HEK293T (cell line): ENCODE measurements at places on chromosomes 1 and 21.

DNA sequence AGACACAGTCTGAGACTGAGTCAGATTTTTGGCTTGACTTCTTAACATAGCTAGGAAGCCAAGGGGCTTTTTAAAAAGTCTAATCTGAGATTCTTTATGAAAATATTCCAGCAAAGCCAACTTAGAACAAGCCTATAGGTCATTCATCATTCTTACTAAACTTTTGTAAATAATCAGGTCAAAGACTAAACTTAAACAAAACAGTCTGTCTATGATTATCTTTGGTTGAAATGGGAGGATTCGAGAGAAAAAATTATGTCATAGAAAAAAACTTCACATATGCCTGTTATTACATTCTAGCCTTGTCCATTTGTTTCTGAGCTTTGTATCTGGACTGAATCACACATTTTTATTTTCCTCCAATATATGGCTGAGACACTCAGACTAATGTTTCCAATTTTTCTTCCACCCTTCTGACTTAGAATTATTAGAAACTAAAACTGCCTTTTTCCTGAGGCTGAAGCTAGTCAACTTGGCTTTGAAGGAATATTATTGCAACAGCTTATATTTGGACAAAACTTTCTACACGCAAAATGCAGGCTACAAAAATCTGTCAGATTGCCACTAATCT lies 83.3 kb downstream of the ETS2 start:
- no peak for DNase-seq

GRCh38 chr1:160226623-160227022 lies 21.4 kb downstream of the PEA15 start:
- no peak for DNase-seq

GRCh38 chr21:34824314-34824713 lies 155.5 kb downstream of the CLIC6 start:
- DNase-seq = no peak

DNA sequence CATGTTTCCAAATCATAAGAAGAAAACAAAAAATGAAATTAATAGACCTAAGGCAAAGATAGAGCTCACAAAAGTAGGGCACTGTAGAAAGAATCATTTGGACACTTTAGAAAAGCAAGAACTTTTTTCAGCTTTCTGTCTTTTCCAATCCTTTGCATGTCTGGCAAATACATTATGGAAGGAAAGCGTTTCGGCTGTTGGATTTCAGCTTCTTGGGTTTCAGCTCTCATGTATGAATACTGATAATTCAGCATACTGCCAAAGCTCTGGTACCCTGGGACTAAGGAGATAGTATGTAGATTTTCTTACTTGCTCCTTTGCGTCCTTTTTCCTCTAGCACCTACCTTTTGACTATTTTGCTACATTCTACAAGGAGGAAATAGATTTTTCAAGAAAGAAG lies 375.9 kb downstream of the BRINP3 start:
- no peak for DNase-seq

GRCh38 chr1:92736395-92736794 lies 48.5 kb downstream of the EVI5 start:
- DNase-seq = peak; percentile 41
